T-helper 9 cell (primary cell): ENCODE measurements at places on chromosomes 1 and 21.

- DNase-seq: no peak
Measured at GRCh38 chr1:53721088-53721487, 17.9 kb downstream of the GLIS1 start.

GRCh38 chr1:17011092-17011438 is 663 bp downstream of the ATP13A2 start:
- no peak for DNase-seq

GRCh38 chr1:241902391-241903065 is 54.5 kb downstream of the EXO1 start:
- no peak for DNase-seq

- no peak for DNase-seq
Measured at GRCh38 chr1:206495011-206495461, 12.3 kb upstream of the RASSF5 start.

DNA sequence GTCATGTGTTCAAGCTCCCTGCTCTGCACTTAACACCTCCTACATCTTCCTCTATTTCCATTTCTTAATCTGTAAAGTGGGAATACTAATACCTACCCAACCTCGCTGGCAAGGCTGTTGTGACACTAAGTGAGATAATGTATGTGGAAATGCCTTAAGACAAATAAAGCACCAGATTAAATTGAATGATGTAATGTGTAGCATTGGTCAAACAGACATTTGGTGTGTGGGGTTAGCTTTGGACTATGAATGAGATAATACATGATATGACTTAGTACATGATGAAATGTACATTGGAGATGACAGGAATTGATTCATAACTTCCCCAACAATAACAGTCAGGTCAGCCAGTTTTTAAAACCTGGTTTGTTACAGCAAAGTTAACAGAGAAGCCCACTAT is 5.2 kb downstream of the AMPD1 start:
- DNase-seq: no peak

- no peak for DNase-seq
Measured at GRCh38 chr1:202047977-202048376, 37.6 kb downstream of the ELF3 start.

DNA sequence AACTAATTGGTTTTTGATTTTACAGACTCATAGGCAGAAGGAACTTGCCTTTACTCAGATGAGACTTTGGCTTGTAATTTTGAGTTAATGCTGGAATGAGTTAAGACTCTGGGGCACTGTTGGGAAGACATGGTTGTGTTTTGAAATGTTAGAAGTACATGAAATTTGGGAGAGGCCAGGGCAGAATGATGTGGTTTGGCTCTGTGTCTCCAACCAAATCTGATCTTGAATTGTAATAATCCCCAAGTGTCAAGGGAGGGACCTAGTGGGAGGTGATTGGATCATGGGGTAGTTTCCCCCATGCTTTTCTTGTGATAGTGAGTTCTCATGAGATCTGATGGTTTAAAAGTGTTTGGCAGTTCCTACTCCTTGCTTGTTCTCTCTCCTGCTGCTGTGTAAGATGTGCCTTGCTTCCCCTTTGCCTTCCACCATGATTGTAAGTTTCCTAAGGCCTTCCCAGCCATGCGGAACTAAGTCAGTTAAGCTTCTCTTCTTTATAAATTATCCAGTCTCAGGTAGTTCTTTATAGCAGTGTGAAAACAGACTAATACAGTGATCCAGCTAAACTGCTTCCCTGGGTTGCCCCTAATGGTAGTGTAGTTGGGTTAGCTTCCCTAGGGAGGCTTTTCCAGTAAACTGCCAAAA is 10.2 kb downstream of the CPT2 start:
- DNase-seq: no peak
